Karpas-422 (cell line): ENCODE measurements at places on chromosomes 12 and 14. TPM values are rescaled to one million over a fixed set of nuclear protein-coding genes. Genes with fewer than 3 reads are reported as not detected.

GRCh38 chr12:123934829-123935228, 37.8 kb downstream of the CCDC92 start:
- no peak for DNase-seq

GRCh38 chr14:76930549-76930948, 98.0 kb downstream of the IRF2BPL start:
- no peak for DNase-seq

DNA sequence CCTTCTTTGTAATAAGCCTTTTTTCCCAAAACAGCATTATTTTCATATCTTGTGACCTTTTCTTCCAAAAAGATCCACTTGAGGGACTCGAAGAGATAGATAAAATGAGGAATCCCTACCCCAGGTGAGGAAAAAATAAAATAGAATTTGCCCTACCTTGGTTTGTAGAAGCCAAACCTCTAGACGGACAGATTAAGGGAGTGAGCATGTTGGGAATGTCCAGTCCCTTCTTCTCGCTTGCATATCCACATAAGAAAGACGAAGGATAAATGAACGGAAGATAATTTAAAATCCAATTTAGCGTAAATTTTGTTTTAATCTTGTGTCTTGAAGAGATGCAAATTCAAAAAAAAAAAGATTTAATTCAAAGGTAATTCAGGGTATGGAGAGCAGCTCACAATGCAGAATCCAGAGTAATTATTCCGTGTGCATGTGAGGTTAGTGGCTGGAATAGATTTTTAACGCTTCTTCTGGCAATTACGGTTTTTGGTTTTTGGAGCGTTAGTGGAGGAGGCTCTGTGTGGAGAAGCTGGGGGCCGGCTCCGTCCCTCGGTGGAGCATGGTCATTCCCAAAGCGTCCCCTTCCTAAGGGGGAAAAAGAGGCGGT, 1.5 kb downstream of the GRIN2B start:
- DNase-seq, result no peak

The MYL2 gene
- not detected in 2 replicates for total RNA-seq

The ST8SIA1 gene
- 4.6 TPM in 1 of 2 replicates, not detected in the other for total RNA-seq

- DNase-seq, result no peak
These were observed 63.8 kb downstream of the CDC42BPB start for GRCh38 chr14:102993523-102993922.

DNA sequence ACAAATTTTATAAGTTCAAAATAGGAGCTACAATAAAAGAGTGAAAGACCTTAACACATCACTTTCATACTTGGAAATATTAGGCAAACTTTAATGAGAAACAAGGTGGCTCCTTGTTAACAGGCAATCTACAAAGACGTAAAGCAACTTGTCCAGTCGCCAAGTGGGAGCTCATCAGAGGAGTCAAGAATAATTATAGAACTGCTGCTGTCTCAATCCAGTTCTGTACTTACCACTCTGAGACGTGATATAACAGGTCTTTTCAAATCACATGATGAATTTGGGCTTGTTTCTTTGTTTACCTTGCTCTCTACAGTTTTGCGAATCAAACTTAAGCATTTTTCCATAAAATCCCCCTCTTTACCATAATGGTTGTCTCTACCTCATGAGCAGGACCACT, 3.6 kb downstream of the YBX3 start:
- no peak for DNase-seq

DNA sequence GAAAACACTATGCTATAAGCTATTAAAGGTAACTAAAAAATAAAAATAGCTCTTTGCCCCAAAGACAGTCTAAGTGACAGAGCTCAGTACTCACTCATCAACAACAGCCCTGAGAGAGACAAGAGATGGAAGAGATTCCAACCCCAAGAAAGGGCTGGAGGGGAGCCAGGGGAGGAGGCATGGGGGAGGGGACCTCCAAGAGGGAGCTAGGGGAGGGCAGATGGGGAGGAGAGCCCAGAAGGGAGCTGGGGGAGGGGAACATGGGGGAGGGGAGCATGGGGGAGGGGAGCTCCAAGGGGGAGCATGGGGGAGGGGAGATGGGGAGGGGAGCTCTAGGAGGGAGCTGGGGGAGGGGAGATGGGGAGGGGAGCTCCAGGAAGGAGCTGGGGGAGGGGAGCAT, 7.7 kb downstream of the SSH1 start:
- DNase-seq, result no peak

The HOXC5 gene
- not detected in 2 replicates for total RNA-seq

- no peak for DNase-seq
These were observed 5.0 kb downstream of the BEST3 start for GRCh38 chr12:69694123-69694522.

DNA sequence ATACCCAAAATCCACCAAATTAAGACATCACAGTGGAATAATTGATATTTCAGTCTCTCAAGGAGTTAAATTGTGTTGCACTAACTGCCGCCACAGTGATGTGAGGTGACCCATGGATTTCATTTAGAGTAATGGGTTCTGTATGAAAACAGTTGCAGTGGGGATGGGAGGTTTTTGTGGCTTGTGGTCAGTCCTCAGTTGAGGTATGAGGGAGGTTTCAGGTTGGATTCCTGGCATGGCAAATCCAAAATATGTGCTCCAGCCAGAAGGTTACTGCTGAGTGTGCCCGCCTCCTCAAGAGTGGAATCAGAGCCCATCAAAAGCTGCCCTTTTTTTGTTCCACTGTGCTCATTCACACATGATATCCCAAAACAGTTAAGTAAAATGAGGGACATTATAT, 487.1 kb downstream of the EGLN3 start:
- no peak for DNase-seq

- no peak for DNase-seq
These were observed 112.5 kb downstream of the FOXN3 start for GRCh38 chr14:89304561-89304960.

The CIT gene
- 16.5 and 29.0 TPM in 2 replicates for total RNA-seq

GRCh38 chr14:61611880-61612630, 83.3 kb upstream of the HIF1A start:
- no peak for DNase-seq

DNA sequence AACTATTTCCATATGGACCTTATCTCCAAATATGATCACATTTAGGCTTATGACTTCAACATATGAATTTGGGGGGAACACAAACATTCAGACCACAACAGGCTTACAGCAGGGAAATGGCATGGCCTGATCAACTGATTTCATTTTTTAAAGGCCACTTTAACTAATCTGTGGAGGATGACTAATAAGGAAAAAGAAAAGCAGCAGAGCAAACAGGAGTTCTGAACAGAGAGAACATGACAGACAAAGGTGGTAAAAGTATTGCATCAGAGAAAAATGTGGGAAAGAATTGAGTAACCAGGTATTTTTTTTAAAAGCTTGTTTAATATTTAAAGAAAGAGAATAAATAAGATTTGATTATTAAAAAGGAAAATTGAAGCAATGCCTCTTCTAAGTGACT, 366.1 kb upstream of the TMPO start:
- no peak for DNase-seq

DNA sequence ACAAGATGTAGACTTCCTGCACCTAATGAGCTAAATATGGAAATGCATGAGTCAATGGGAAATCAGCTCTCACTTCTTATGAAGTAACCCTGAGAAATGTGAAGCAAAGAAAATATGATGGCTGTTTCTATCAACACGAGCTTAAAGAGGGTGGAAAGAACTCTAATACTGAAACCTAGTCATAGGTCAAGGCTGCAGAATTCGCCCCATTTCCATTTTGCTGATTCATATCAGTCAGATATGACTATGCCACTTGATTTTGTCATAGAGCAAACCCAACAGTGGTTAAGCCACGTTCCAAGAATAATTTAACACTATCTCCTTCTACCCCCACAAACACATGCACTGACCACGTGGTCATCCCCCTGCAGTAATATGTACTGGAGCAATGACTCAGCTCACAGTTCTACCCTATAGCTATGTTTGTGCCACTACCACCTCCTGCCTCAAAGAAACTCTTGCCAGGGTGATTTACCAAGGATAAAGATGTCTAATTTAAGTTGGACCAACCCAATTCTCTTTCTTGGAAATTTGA, 157.5 kb downstream of the TMTC3 start:
- no peak for DNase-seq

The TAS2R13 gene
- 3.2 and 8.9 TPM in 2 replicates for total RNA-seq

- peak; percentile 97 for DNase-seq
These were observed 9.3 kb downstream of the PGF start for GRCh38 chr14:74945852-74946658.

- no peak for DNase-seq
These were observed 9.9 kb downstream of the ISCU start for GRCh38 chr12:108572166-108572790.

The NINJ2 gene
- 1.8 and 2.4 TPM in 2 replicates for total RNA-seq

The RPGRIP1 gene
- not detected in 2 replicates for total RNA-seq

The SIX6 gene
- not detected in 2 replicates for total RNA-seq

The KLRC3 gene
- not detected in 2 replicates for total RNA-seq

The KRT77 gene
- total RNA-seq, result not detected in 2 replicates

DNA sequence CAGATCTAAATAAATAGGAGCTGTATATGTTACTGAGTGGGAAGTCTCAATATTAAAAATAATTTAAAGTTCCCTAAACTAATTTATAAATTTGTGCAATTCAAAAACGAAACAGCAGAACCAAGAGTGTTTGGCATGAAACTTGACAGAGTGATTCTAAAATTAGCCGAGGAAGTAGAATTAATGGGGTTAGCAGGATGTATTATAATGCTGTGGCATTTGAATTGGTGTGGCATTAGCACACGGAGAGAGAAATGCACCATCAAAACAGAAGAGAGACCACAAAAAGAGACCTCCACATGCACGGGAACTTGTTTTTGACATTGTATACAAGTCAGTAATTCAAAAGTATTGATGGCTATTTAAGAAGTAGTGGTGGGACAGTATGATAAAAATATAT, 366.0 kb upstream of the RGS6 start:
- DNase-seq, result peak; percentile 47

GRCh38 chr12:85616201-85616600, 220.0 kb downstream of the RASSF9 start:
- no peak for DNase-seq

DNA sequence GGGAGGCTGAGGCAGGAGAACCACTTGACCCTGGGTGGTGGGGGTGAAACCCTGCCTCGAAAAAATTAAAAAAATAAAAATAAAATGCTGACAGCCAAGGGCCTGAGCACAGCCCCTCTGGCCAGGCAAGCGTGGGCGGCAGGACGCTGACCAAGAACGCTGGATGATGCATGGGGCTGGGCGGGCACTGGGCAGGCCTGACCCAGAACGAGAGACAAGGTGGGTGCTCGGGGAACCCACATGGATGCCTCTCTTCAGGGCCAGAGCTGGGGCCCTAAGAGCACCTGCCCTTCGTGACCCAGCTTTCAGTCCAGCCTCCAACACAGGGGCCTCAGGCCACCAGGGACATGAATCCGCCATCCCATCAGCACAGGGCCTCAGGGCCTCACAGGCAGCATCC, 11.3 kb downstream of the GALNT9 start:
- DNase-seq, result no peak
